ENCODE measurements at places on chromosomes 2 and 18. TPM values are rescaled to one million over a fixed set of nuclear protein-coding genes. Genes with fewer than 3 reads are reported as not detected.
A peak's percentile ranks its signal among the peaks of the same experiment; 100 is the strongest.

- H3K4me1 ChIP-seq, result peaks cover 10% of the 10 kb centered on the region
- H3K4me3 ChIP-seq, result no peak overlapping the region
- no peak overlapping the region for H3K27ac ChIP-seq
Observed at GRCh38 chr2:29223257-29223656, 108.0 kb downstream of the CLIP4 start.

Gene ANKAR
- total RNA-seq, result 11.6 TPM

- no peaks in the 10 kb centered on the region for H3K27me3 ChIP-seq
- peaks cover 47% of the 10 kb centered on the region for H3K36me3 ChIP-seq
- H3K4me1 ChIP-seq, result peaks cover 6% of the 10 kb centered on the region
Observed at GRCh38 chr2:239963646-239964205, 61.4 kb downstream of the NDUFA10 start.

DNA sequence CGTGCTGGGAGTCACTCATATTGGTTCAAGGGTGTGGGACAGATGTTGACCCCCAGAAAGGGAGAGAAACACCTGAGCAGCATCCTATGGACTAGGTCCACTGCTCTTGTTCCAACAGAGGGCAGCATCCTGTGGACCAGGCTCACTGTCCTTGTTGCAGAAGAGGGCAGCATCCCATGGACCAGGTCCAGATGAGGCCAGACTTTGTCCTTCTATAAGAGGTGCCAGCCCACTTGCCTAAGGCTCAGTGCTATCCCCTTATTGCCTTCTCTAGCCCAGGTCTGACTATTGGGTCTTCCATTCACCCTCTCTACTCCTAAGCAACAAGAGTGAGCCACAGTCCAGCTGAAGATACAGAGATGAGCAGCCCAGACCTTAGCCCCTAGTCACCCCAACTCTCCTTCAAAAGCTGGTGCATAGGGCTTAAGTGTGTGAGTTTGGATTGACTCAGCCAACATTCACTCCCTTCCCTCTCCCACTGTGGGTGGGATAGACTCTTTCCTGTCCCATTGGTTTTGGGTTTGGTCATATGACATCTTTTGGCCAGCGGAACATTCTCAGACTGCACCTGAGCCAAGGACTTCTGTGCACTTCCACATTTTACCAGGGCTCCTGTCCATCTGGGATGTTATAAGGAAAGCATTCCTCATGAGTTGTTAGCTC lies 132.4 kb upstream of the GPC1 start:
- H3K4me3 ChIP-seq, result no peak overlapping the region
- no peaks in the 10 kb centered on the region for H3K27me3 ChIP-seq
- DNase-seq, result no peak
- no peaks in the 10 kb centered on the region for H3K4me1 ChIP-seq
- no peaks in the 10 kb centered on the region for H3K36me3 ChIP-seq

DNA sequence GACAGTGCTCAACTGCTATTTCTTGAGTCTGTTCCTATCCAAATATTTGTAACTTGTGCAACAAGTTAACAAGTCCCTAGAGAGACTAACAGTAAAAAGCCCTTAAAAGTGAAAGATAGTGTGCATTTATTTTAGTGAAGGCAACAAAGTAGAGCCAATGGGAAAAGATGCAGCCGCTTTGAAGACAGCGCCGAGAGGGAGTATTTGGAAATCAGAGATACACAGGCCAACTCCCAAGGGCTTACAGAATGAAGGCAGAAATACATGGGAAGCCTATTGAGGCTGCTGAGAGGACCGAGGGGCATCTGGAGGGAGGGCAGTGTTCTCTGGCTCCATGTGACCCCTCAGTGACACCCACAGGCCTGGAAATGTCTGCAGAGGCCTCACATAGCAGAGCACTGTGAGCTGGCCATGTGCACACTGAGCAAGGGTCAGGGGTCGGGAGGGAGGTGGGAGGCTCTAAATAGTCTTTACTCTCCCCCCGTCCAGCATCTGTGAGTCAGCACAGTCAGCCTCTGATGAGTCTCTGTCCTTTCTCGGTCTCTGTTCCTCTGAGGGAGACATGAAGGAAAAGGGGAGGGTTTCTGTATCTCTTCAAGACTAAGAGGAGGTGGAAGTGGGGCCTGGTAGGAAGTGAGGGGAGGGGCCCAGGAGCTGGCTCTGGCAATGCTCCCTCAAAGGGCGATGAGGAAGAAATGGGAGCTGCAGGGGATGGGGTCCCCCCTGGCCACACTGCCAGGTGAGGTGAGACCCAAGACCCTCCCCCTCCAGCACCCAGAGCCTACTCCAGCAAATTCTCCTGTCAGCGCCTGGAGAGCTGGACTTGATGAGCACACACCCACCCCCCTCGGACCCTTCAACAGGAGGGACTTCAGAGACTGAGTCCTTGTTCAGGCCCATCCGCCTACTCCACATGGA lies 133.6 kb downstream of the SP3 start:
- peaks cover 22% of the 10 kb centered on the region for H3K4me1 ChIP-seq
- no peak overlapping the region for H3K27ac ChIP-seq
- H3K27me3 ChIP-seq, result no peaks in the 10 kb centered on the region
- H3K4me3 ChIP-seq, result no peak overlapping the region
- DNase-seq, result no peak

Gene MREG
- 0.50 TPM for total RNA-seq

- H3K4me1 ChIP-seq, result no peaks in the 10 kb centered on the region
- H3K27me3 ChIP-seq, result no peaks in the 10 kb centered on the region
- H3K27ac ChIP-seq, result no peak overlapping the region
- DNase-seq, result no peak
Observed at GRCh38 chr2:136068581-136069227, 49.2 kb downstream of the CXCR4 start.

GRCh38 chr2:204298404-204298803 lies 246.9 kb upstream of the PARD3B start:
- H3K4me1 ChIP-seq, result no peaks in the 10 kb centered on the region
- H3K27ac ChIP-seq, result no peak overlapping the region
- no peak overlapping the region for H3K4me3 ChIP-seq
- no peaks in the 10 kb centered on the region for H3K36me3 ChIP-seq

GRCh38 chr2:129174143-129174542 lies 805.3 kb upstream of the RAB6C start:
- peak; percentile 64 for DNase-seq
- no peak overlapping the region for H3K27ac ChIP-seq
- no peaks in the 10 kb centered on the region for H3K4me1 ChIP-seq
- no peak overlapping the region for H3K4me3 ChIP-seq

DNA sequence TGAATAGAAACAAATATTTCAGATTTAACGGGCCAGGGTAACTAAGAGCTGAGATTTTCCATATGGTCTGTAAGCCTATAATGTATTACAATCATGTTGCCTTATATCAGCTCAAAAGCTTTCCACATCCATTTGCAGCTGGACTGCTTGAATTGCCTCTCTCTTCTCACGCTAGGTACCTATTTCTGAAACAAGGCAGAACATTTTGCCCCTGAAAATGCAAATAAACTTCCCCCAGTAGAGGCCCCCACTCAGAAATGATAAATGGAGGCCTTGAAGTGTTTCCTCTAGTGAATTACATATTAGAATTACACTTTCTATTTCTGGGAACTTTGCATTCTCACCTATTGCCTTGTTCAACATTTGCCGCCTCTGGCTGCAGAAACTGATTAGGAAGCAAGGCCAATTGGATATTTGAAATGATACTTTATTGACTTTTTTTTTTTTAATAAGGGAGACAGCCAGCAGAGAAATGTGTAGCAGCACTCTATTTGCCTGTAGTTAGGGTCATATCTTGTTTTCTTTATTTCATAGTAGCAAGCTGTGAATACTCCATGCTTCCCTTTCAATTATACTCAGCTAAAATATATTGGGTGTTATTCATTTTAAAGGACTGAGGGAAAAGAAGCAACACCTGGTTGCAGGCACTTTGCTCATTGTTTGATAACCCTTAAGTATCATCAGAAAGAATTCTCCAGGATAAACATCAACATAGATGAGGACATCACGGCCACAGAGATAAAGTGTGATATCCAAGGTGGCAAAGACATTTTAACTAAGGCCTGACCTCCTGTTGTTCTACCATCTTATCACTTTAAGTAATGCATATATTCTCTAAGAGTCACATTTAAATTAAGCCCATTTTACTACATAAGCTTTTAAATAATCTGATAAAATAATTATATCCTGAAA lies 505.5 kb downstream of the LRRTM4 start:
- no peak overlapping the region for H3K4me3 ChIP-seq
- no peak overlapping the region for H3K27ac ChIP-seq
- H3K4me1 ChIP-seq, result no peaks in the 10 kb centered on the region
- DNase-seq, result no peak

- DNase-seq, result no peak
- no peak overlapping the region for H3K27ac ChIP-seq
- no peak overlapping the region for H3K4me3 ChIP-seq
Observed at GRCh38 chr2:165011199-165011598, 55.9 kb upstream of the SLC38A11 start.

- no peak for DNase-seq
- H3K4me3 ChIP-seq, result no peak overlapping the region
- no peaks in the 10 kb centered on the region for H3K36me3 ChIP-seq
- no peaks in the 10 kb centered on the region for H3K27me3 ChIP-seq
Observed at GRCh38 chr2:27954221-27954673, 63.7 kb downstream of the BABAM2 start.

Gene ASPRV1
- 1.7 TPM for total RNA-seq

DNA sequence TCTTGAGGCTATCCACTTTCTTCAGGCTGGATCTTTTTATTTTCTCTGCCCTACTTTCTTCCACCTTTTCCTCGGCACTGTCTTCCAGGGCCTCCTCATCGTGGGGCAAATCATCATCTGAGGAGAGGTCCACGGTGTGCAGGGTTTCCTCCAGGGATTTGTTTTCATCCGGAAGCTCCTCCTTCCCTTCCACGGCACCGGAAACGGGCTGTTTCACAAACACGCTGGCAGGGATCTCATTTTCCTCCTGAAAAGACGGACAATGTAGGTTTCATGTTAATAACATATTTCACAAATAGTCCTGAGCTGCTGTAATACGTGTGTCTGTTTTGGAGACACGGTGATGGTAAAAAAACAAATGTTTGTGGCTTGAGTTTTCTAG lies 10.4 kb downstream of the CAVIN2 start:
- peaks cover 10% of the 10 kb centered on the region for H3K36me3 ChIP-seq
- DNase-seq, result no peak
- H3K27ac ChIP-seq, result peak overlapping the region; percentile 41
- peaks cover 64% of the 10 kb centered on the region for H3K4me1 ChIP-seq
- H3K27me3 ChIP-seq, result no peaks in the 10 kb centered on the region
- no peak overlapping the region for H3K4me3 ChIP-seq

Gene GALNT14
- total RNA-seq, result 1.0 TPM

DNA sequence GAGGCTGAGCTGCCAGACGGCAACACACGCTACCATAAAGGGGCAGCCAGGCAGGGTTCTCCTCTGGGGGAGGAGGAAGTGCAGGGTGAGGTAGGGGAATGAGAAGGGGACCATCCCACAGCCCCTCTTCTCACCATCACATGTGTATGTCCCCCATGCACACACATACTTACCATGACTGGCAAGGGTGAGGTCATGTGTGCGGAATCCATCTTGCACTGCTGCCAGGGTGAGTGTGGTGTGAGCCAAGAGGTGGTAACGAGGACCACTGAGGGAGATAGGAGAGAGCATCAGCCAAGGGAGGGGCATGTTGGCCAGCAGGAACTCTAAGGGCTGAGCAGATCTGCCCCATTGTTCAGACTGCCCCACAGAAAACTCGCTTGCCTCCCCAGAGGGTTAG lies 7.1 kb downstream of the WDR54 start:
- DNase-seq, result no peak
- no peak overlapping the region for H3K27ac ChIP-seq
- no peaks in the 10 kb centered on the region for H3K27me3 ChIP-seq

GRCh38 chr2:232538671-232539070 lies 821 bp upstream of the CHRNG start:
- H3K36me3 ChIP-seq, result no peaks in the 10 kb centered on the region
- H3K4me1 ChIP-seq, result no peaks in the 10 kb centered on the region
- H3K27ac ChIP-seq, result no peak overlapping the region
- no peak for DNase-seq

DNA sequence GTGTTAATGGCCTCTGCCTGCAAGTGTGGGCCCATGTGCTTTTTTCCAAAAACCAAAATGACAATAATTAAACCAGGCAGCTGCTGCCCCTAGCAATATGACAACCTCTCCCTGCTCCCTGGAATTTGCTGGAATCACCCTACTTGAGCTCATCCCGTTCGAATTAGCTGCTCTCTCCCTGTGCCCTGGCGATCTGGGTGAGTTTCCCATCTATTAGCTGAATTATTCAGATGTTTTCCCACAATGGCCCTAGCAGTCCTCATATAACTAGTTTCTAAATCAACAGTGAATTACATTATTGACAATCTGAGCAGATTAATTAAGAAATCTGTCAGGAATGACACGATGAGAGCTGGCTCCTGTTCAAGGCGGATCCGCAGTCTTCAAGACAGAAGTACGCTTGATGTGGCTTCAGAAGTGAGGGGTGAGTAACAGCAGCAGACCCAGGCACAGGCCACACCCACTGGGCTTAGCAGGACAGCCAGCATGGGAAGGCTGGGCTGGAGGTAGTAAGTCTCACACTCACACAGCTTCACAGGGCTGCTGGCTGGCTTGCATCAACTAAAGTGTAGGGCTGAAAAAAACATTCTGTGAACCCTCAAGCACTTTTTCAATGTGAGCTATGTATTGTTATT lies 366.2 kb upstream of the ID2 start:
- no peaks in the 10 kb centered on the region for H3K36me3 ChIP-seq
- no peaks in the 10 kb centered on the region for H3K4me1 ChIP-seq
- no peak for DNase-seq

GRCh38 chr18:58257461-58257860 lies 213.4 kb downstream of the NEDD4L start:
- H3K27me3 ChIP-seq, result no peaks in the 10 kb centered on the region
- no peak overlapping the region for H3K4me3 ChIP-seq

DNA sequence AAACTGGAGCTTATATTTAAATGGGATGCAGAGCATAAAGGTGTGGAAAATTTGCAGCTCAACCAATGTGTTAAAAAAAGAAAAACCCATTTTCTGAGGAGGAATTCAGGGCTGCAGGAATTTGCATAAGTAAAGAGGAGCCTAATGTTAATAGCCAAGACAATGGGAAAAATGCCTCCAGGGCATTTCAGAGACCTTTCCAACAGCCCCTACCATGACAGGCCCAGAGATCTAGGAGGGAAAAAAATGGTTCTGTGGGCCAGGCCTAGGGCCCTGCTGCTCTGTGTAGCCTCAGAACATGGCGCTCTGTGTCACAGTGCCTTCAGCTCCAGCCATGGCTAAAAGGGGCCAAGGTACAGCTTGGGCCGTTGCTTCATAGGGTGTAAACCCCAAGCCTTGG lies 719.7 kb upstream of the ACVR2A start:
- no peaks in the 10 kb centered on the region for H3K27me3 ChIP-seq
- DNase-seq, result no peak
- H3K27ac ChIP-seq, result no peak overlapping the region
- peaks cover 5% of the 10 kb centered on the region for H3K4me1 ChIP-seq
- no peak overlapping the region for H3K4me3 ChIP-seq
- H3K36me3 ChIP-seq, result no peaks in the 10 kb centered on the region

Gene STARD6
- total RNA-seq, result not detected

GRCh38 chr2:26670931-26671460 lies 21.5 kb upstream of the KCNK3 start:
- H3K4me1 ChIP-seq, result no peaks in the 10 kb centered on the region
- no peak overlapping the region for H3K4me3 ChIP-seq
- no peak overlapping the region for H3K27ac ChIP-seq
- peaks cover 6% of the 10 kb centered on the region for H3K27me3 ChIP-seq

- H3K27ac ChIP-seq, result no peak overlapping the region
- H3K4me1 ChIP-seq, result peaks cover 5% of the 10 kb centered on the region
- no peak overlapping the region for H3K4me3 ChIP-seq
- peak; percentile 50 for DNase-seq
Observed at GRCh38 chr2:7725171-7725849, 808.1 kb downstream of the RNF144A start.

GRCh38 chr2:150449856-150450255 lies 37.6 kb downstream of the RND3 start:
- no peaks in the 10 kb centered on the region for H3K27me3 ChIP-seq
- H3K4me1 ChIP-seq, result no peaks in the 10 kb centered on the region
- H3K4me3 ChIP-seq, result no peak overlapping the region
- no peaks in the 10 kb centered on the region for H3K36me3 ChIP-seq
- H3K27ac ChIP-seq, result no peak overlapping the region

Measured in esophagus muscularis mucosa (tissue), 4 donors.